Neuronal stem cell (in vitro differentiated cells): ENCODE measurements at places on chromosomes 6 and 20.

DNA sequence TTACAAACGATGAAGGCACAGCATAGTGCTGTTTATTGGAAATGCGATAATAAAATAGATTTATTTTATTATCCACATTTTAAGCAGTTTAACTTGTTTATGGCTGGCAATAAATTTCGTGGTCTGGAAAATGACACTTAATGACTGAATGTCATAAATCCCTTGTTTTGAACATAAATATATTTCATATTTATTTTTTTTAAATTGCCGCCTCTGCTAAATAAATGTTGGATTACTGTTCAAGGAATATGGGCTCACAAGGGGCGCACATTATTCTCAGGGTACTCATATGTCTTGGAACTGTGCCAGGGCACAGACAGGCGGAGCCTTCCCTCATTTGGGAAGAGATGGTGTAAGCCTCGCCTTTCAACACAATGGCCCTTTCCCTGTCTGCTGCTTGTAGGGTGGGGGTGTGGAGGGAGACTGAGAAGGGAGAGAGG, 134.3 kb downstream of the PXDC1 start:
- no peak for DNase-seq

DNA sequence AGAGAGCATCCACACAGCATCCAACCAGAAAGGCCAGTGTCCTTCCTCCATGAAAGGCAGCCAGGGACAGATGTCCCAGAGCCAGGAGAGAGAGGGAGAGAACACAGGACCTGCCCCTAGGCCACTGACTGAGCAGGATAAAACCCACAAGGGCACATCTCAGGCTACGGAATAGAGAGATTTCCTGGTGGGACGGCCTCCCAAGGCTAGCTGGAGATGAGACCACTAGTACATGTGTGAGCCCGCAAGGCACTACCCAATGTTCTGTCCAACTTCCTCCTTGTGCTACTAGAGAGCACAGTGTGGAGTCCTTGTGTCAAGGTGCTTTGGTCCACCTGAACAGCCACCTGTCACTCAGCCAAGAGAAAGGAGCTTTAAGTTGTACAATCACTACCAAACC, 44.2 kb downstream of the PLCG1 start:
- no peak for DNase-seq

GRCh38 chr20:49712646-49712995, 1.1 kb downstream of the B4GALT5 start:
- DNase-seq, result no peak

GRCh38 chr6:27019651-27020552, 227.6 kb upstream of the PRSS16 start:
- peak; percentile 82 for DNase-seq

- no peak for DNase-seq
Measured at GRCh38 chr6:111068866-111069234, 18.5 kb upstream of the SLC16A10 start.

- DNase-seq, result no peak
Measured at GRCh38 chr6:155349129-155349528, 34.8 kb upstream of the TFB1M start.

DNA sequence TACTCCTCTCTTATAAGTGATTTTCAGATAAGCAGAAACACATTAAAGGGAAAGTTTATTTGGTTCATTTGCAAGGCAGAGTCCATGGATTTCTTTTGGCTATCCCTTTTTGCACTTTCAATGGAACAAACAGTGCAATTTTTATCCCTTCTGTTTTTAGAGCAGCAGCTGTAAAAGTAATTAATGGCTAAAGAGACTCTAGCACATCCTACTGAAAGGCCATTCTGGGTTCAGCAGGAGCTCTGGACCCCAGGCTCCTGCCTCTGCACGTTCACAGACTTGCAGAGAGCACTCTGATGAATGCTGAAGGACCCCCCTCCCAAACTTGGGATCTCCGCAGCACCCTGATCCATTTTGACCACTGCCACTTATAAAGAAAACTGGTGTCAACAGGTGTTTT, 40.3 kb upstream of the PDE7B start:
- no peak for DNase-seq

GRCh38 chr6:74213995-74214394, 518.0 kb downstream of the CD109 start:
- no peak for DNase-seq

DNA sequence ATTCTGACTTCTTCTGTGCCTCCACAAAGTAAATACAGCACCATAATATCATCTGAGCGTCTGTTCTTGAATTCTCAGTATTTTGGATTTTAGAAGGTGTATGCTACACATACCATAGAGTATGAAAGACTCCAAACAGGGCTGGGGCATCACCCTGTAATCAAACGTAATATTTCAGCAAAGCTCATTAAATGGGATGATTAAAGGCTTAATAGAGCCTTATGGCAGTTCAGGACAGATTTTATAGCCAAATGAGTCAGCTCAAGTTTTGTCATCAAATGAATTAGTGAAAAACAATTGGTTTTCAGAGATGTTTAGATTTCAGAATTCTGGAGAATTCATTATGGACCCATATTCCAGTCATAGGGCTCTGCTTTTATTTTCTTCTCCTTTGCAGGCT, 68.9 kb downstream of the TULP4 start:
- DNase-seq, result no peak

- no peak for DNase-seq
Measured at GRCh38 chr20:62136283-62137091, 6.7 kb downstream of the PSMA7 start.

DNA sequence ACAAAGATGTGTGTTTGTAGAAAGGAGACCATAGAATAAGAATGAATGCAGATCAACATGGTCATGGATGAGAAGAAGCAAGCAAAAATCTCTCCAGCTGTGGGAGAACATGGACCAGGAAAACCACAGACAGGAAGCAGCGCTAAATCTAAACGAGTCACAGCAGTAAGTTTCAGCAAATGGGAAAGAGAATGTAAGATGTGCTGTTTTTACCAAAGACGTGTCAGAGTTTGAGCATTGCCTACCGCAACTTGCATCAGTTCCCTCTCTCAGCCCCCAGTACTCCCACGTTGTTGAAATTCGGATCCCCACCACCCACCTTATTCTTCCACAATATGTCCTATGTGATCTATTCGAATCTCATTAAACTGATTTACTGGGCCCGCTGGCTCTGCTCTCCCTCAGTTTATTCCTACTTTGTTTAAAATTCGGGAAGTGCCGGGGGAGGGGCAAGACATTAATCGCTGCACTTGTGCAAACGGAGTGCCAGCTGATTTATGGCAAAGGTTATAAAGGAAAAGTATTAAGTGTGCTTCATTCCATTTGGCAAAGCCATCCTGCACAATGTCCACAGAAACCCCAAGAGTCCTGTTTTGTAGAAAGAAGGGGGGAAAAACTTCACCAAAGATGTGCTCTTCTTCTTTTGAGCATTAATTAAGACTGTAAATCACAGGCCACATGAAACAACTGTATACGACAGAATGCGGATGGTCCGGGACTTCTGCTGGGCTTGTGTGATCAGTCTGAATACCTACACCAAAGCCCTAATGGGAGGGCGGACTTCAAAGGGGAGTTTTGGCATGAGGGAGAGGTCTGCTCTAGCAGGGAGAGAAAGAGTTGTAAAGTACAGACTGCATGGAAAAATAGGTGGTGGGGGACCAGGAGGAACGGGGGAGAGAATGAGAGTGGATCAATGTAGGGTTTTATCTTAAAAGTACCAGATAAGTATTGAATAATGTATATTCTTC, 59.1 kb upstream of the PRDM1 start:
- DNase-seq, result no peak

- DNase-seq, result no peak
Measured at GRCh38 chr6:49401063-49401462, 62.0 kb downstream of the MMUT start.

DNA sequence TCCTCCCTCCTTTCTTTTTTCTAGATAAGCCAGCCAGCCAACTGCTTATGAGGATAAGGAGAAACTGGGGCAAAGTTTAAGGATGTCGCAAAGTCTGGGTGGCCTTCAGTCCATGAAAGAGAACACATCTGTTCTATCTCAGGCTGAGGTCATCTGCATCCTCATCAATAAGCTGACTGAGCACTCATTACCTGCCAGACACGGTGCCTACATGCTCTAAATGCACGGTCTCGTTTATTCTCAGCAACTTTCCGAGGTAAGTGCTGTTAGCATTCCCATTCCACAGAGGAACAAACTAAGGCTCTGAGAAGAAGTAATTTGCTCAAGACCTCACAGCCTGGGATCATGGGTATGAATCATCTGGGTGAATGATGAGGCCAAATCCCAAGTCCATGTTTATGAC, 133.1 kb downstream of the BCAS1 start:
- no peak for DNase-seq

DNA sequence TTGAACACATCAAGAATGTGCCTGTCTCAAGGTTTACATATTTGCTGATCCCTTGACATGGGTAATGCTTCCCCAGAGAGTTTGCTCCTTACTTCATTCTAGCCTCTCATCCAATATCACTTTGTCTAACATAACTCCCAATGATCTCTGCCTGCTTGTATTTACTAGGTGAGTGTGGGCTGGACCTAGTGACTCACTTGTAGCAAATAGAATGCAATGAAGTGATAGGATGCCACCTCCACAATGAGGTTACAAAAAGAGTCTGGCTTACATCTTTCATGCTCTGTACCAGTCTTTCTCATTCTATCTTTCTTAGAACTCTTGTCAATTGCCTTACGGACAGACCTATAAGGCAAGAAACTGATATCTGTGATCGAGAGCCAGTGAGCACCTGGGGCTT, 44.9 kb upstream of the TMEM200A start:
- DNase-seq, result no peak

DNA sequence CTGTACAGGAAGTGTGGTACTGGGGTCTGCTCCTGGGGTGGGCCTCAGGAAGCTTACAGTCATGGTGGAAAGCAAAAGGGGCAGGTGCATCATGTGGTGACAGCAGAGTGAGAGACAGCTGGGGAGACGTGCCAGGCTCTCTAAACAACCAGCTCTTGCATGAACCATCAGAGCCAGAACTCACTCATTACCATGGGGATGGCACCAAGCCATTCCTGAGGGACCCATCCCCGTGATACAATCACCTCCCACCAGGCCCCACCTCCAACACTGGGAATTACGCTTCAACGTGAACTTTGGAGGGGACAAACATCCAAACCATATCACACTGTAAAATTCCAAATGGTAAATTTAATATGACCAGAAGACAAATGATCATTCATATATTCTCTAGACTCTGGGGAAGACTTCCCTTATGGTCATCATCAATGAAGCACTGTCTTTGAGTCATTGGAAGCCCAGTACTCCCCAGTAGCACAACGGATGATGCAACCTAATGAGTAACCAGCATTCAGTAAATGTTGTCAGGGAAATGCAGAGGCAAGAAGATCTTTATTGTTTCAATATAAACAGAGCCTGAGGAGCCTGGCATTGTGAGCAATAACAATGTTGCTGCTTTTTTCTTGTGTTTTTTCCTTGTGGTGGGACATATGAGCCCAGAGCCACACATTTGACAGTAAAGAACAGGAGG, 48.2 kb upstream of the RALY start:
- DNase-seq, result no peak

DNA sequence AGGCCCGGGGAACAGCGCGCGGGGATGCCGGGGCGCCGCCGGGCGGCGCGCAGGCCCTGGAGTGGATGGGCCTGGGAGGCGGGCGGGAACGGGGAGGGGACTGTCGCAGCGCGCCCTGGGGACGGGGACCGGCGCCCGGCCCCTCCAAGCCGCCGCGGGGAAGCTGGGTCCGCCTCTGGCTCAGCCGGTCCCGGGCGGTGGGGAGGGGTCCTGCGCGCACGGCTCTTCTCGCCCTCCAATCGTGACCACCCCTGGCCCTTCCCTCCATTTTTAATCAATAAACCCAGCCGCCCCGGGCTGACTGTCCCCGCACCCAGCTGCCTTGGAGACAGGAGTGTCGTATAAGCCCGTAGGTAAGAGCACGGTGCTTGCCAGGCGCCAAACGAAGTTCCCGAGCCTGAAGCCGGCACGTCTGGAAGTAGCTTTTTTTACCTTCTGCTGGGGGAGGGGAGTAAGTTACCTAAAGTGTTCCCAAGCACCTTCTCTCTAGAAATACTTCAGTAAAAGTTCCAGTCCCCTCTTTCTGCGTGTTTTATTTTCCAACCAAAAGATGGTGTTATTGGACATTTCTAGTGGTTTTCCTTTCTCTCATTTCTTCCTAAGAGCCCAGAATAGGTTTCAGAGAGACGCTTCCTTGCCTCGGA, 780 bp upstream of the TAF4 start:
- peak; percentile 71 for DNase-seq

GRCh38 chr20:62615750-62616251, 26.5 kb upstream of the SLCO4A1 start:
- DNase-seq, result no peak

GRCh38 chr6:168374051-168374502, 54.5 kb upstream of the DACT2 start:
- no peak for DNase-seq

DNA sequence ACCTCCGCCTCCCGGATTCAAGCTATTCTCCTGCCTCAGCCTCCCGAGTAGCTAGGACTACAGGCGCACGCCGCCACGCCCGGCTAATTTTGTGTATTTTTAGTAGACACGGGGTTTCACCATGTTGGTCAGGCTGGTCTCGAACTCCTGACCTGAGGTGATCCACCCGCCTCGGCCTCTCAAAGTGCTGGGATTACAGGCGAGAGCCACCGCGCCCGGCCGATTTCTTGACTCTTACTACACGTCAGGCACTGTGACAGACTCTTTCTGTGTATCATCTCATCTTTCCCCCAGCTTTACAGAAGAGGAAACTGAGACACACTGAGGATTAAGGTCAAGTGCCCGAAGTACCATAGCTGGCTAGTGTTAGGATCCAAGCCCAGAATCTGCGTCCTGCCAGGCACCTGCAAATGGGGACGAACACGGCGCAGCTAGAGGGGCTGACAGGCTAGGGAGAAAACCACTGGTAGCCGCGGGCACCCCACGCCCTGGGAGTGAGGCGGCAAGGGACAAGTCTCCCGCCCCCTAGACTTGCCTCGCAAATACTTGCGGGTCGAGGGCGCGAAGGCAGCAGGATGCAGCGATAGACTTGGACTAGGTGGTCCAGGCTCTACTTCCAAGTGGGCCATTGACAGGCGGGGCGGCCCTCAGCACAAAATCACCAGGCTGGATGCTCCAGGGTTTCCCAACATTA, 1.1 kb upstream of the TAF8 start:
- no peak for DNase-seq

DNA sequence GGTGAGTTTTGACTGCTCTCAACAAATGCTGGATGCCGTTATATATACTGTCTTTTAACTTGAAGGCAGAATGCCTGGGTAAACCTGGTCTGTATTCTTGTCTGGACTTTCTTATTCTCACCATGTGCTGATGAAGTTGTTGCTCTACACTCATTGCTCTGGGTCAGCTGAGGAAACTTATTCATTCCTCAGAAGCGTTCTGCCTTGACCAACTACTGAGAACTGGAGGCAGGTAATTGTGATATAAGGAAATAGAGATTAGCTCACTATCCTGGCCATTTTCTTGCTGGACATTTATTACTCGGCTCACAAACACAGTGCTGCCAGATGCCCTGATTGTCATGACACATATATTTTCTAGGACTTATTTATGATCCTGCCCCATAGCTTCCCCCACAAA, 103.6 kb downstream of the DNAH8 start:
- no peak for DNase-seq

- no peak for DNase-seq
Measured at GRCh38 chr6:18477301-18477941, 90.3 kb downstream of the RNF144B start.

GRCh38 chr20:1182106-1182505, 2.7 kb downstream of the TMEM74B start:
- DNase-seq, result no peak
